A172 (cell line): ENCODE measurements at places on chromosomes 12 and 14.

GRCh38 chr12:30870491-30871265, 55.9 kb upstream of the TSPAN11 start:
- DNase-seq, result no peak

DNA sequence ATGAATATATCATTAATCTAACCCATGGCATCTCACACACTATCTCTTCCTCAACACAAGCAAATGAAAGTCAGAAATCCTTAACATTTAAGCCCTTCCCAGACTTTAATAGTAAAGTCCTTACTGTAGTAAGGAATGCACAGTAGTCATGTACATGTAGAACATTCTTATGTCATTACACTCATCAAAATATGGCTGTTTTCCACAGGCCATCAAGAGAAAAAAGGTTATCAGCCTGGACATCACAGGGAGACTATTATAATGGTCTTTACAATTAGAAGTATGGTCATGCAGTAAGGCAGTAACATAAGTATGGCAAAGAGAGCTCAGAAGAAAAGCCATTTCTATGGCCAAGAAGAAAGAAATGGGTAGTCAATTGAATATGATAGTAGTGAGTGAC, 121.2 kb downstream of the SLC6A15 start:
- no peak for DNase-seq

DNA sequence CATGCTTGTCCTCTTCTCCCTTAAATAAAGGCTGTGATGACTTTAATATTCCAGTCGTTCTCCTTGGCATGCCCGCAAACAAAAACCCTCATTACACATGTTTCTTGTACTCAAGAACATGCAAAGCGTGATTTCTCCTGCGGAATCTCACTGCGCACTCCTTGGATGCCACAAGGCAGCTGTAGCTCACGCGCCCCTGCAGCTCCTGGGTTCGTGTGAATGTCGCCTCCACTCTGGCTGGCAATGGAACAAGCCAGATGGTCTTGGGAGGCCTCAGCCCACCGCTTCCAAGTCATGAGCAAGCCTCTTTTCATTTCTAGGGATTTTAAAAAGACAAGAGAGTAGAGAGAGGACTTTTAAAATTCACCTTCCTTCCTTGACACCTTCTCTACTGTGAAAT, 403.8 kb downstream of the PCNX1 start:
- no peak for DNase-seq

- peak; percentile 78 for DNase-seq
Observed at GRCh38 chr12:47949441-47950341, 13.7 kb upstream of the TMEM106C start.

DNA sequence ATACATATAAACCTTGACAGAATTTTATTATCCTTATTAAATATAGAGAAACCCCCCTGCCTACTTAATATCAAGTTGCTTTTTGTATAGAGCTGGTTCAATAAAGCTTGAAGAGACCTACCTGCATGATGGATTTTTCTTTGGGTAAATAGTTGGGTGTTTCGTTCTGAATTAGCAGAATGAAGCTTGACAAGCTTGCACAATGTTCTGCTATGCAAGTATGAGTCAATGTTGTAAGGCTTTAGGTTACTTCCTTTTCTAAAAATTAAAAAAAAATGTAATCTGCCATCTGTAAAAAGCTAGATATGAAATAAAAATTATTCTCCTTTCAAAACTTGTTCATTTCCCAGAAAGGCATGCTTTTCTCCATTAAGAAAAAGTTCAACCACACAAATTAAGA, 1662.6 kb upstream of the SEL1L start:
- no peak for DNase-seq

DNA sequence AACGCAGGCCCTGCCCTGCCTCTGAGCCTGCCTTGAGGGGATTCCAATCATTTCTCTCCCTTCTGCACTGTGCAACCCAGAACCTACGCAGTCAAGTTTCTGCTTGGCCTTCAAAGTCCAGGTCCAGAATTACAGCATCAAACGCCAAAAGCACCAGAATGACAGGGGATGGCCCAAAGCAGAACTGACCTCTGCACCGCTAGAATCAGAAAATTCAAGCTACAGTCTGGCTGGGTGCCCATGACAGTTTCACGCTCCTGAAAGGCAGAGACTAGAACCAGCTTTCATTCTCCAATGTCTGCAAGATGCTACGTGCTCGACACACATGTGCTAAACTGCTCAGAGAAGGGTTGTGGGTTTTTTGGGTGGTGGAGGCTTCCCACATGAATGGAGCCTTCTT, 4.1 kb downstream of the CLMN start:
- DNase-seq, result no peak

GRCh38 chr14:104076743-104077142, 8.8 kb upstream of the ASPG start:
- no peak for DNase-seq

DNA sequence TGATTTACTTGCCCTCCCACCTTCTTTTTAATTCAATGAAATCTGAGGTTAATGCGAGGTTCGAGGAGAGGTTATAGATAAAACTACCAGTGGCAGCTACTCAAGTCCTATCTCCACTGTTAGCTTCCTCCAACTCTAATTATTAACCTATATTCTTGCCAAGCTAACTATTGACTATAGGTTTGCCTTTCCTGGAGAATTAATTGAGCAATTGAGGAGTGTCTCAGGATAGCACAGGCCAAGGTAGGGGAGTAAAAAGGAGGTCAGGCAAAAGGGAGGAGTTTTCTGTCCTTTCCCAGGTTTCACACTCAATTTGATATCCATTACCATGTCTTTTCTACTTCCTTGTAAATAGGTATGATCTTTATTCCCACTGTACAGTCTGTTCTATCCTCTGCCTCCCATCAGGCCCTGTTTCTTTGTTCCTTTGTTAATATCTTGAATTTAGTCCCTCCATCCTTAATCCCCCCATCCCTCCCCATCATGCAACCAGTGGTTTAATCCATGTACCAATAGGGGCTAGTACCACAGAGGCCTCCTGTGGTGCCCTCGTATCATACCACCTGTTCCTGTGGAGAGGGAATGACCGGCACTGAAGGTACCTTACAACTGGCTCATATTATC, 3.7 kb upstream of the SUOX start:
- DNase-seq, result no peak

DNA sequence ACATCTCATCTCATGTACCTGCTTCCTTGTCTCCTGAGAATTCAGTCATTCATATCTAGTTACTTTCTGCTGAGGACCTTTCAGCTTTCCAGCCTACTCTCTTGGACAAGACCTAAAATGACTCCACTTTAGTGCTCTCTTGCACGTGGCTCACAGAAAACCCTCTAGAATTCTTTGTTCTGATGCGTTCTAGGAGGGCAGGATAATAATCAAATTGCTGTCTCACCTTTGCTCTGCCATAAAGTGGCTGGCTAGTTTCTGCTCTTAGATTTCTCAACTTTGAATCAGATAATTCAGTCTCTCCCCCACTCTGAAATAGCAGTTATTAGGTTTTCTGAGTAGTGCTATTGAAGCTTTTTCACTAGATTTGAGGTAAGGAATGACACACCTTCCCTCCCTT, 429.5 kb upstream of the FBXO33 start:
- DNase-seq, result no peak

DNA sequence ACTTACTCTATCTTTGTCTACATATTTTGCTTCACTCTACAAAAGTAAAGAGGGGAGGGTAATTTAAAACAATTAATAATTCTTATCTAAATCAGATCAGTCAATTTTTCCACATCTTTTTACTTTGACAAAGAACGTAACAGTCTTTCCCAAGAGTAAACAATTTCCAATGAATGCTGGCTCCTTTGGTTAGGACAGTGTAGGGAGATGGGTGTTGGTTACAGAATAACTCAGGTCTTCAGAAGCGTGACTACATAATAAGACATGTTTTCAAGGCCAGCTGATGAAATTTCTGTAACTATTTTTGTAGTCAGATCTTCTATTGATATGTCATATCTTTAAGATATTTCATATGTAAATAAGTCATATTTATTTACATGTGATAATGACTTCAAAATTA, 183.0 kb upstream of the CAND1 start:
- no peak for DNase-seq

DNA sequence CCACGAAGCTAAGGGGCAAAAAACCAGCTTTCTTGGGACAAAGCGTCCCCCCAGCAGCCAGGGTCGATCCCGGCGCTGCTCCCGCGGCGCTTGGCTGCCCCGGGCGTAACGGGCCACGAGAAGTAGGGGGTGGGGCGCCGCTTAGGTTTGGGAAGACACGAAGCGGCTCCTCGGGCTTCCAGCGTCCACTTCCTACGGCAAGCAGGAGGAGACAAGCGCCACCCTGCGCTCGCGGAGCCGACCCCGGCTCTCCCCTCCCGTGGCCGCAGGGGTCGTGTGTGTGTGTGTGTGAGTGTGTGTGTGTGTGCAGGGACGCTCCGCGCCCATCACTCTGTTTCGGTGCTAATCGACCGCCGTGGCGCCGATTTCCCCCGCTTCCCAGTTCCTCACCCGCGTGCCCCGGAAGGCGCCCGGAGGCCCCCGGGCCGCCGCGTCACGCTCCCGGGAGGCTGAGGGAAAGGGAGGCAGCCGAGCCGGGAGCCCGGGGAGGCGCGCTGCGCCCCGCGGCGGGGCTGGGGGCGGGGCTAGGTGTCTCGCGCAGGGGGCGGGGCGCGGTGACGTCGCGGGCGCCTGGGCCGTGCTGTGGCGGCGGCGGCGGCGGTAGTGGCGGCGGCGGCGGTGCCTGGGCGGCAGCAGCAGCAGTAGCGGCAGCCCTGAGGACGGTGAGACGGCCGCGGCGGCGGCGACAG, at the start of gene ERC1:
Gene ERC1 (plus strand): TSS at position 563 of the 689 bp plus-strand sequence. CDS start 36,681 bp downstream, outside the sequence.
- peak; percentile 23 for DNase-seq

- no peak for DNase-seq
Observed at GRCh38 chr12:46462641-46463355, 90.2 kb upstream of the SLC38A2 start.

DNA sequence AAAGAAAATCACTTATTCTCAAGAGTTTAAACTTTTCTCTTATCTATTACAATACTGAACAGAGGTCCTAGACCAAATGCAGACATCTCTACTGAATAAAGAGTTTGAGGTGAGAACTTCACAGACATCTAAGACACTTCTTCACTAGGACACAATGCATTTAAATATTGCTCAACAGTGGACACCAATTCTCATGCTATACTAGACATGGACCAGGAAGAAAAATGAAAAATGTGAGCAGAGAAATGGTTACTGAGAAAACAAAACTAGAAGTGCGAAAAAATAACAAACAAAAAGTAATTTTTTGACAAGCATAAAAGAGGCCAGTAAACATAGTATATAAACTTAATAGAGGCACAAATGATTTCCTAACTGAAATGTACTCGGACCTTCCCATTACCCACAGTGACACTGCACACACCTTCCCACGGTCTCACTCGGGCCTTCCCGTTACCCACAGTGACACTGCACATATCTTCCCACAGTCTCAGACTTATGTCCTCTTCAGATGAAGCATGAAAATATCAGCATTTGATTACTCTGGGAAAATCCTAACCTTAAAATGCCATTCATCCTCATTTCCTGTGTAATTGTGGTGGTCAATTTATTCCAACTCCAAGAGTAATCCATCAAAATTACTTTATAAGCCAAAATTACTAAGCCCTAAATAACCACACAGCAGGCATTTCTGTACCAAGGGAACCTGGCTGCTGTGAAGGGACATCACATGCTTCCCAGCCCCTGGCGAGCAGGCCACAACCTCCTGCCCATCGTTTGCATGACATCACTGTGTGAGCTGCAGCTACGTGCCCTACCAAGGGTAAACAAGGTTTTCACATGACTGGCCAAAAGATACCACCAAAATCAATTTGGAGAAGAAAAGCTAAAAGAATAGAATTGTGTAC, 6.4 kb downstream of the SLC15A4 start:
- peak; percentile 78 for DNase-seq

DNA sequence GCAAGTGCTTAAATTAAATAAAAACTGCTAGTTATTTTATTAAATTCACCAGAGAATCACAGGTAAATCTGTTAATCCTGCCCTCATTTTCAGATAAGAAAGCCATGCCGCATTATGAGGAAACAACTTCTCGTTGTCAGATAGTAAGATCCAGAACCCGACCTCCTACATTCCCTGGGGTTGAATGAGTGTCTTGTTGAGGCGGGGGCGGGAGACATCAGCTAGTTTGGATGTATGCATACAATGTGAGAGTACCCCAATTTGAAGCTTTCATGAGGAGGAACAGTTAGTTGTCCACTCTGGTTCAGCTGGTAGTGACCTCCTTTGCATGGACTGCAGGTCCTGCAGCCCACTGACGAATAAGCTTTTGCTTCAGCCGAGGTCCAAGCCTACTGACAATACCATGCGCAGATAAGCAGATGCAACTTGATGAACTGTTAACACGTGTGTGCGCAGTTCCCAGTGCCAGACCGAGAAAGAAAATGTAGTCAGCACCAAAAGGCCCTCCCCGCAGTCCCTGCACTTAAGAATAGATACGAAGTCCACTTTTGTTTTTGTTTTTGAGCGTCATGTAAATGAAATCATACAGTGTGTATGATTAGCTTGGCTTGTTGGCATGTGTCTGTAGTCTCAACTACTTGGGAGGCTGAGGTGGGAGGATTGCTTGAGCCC, 34.9 kb downstream of the EVL start:
- DNase-seq, result no peak

- DNase-seq, result no peak
Observed at GRCh38 chr14:82915381-82915780, 1381.7 kb upstream of the SEL1L start.
